ENCODE measurements at places on chromosomes 13 and 19.

DNA sequence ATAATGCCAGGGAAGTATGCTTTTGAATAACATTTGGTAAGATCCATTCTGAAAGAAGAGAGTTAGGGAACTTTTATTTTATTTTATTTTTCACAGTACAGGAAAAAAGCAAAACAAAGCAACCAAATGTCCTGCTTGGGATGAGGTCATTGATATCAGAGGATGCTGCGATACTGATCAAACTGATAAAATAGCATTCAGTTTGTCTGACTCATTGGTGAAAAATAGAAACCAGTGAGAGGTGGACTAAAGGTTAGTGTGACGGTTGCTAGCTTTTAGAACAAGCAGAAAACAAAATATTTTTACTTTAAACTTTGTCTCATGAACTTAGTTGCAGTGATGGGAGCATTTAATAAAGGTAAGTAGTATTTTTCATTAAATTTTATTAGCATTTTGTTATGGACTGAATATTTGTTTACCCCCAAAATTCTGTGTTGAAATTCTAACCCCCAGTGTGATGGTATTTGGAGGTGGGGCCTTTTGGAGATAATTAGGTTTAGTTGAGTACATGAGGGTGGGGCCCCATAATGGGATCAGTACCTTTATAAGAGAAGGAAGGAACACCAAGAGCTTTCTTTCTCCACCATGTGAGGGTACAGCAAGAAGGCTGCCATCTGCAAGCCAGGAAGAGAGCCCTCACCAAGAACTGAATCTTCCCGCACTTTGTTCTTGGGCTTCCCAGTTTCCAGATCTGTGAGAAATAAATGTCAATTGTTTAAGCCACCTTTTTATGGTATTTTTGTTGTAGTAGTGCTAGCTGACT, 37.3 kb downstream of the ITGBL1 start:
- DNase-seq = no peak

DNA sequence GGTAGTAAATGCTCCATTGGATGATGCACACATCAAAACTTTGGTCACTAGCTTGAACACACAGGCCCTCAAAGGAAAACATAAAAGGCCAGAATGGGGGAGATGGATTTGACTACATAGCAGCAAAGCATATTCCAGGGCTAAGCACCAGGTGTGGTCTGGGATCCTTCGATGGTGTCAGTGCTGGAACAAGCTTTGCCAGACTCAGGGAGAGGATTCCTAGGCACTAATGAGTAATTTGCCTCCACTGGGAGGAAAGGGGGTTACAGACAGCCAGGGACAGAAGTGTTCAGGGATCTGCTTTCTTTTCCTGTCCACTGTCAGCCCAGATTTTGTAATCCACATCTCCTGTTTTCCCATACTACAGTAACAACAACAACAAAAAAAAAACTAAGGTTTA, 157.2 kb upstream of the OBI1 start:
- DNase-seq = no peak

- DNase-seq = no peak
Measured at GRCh38 chr13:110801044-110801443, 87.5 kb downstream of the ING1 start.

DNA sequence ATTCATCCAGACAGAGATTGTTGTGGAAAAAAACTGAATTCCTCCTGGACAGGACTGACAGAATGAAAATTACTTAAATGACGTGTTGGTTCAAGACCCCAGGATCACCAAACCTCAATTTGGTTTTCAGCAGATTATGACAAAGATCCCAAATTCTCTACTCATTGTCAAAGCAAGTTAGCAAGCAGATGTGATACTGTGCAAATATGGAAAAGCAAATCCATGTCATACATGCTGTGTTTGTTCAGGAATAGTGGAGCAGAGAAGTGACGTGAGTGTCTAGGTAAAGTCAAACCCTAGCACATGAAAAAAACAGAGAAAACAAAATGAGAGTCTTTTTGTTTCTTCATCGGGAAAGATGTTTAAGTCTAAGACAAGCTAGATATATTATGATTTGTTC, 169.2 kb upstream of the NBEA start:
- no peak for DNase-seq

- no peak for DNase-seq
Measured at GRCh38 chr13:112709825-112710783, 20.3 kb downstream of the ATP11A start.

- DNase-seq = no peak
Measured at GRCh38 chr13:19664481-19665230, 31.2 kb downstream of the MPHOSPH8 start.

DNA sequence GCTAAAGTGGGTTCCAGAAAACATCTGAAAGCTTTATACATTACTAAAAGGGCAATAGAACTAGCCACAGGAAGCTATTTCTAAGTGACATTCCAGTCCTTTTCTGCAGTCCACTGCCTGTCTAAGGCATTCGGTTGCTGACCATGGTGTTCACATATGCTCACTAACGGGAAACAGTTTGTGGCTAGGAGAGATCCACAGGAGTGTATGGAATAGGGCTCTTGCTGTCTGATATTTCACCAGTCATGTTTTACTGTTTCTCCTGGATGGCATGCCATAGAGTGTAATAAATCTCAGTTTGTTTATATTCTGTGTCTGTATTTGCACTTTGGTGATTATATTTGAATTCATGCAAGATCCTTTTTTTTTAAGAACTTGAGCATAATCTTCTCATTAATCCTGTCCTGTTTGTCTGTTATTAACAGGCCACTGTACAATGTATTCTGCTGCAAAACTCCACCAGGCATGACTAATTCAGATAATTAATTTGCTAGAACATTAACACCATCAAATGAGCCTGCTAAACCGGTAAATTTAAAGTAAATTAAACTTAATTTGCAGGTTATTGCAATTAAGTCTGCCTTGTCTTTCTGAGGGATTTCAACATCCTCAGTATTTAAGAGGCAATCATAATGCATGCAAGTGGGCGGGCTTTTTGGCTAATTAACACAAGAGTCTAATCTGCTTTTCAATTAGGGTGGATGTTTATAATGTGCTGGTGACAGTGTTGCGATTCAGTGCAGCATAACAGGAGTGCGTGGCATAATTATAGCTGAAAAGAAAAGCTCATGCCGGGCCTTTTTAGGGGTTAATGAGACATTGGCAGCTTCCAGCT, 201.3 kb downstream of the POU4F1 start:
- no peak for DNase-seq

GRCh38 chr13:29260684-29261083, 334.8 kb downstream of the SLC7A1 start:
- no peak for DNase-seq

GRCh38 chr19:57830071-57830602, at the start of gene ZNF587B:
Gene ZNF587B, plus strand, starts transcription at chr19:57830299. Its CDS starts 230 bp downstream, at chr19:57830529.
- peak; percentile 80 for DNase-seq

GRCh38 chr13:45933203-45933908, 81.8 kb upstream of the SIAH3 start:
- DNase-seq = no peak

DNA sequence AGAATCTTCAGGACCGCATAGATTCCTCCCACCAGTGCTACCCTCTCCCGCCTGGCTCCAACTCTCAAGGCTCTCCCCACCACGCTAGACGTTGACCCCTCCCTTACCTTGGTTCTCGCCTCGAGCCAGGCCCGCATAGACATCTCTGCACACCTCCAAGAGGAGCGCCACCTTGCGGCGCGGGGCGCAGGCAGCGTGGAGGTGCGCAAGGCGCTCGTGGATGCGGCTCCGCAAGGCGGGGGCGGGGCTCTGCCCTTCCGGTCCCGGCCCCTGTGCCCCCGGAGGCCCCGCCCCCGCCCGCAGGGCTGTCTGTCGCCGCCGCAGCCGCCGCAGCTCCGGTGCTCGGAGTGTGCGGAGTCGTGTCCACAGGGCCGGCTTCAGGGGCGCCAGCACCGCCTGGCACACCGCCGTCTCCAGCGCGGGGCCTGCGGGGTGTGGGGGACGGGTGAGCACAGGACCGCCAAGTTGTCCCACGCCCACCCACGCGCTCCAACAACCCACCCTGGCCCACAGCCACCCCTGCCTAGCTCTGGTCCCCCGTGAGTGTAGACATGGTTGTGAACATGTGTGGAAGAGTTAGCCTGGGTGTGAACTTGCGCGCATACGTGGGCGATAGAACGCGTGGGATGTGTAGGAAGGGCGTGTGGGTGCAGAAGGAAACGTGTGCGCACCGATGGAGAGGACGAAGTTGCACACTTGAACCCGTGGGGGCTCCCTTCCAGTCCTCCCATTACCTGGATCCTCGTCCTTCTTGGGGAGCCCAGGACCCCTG, 8.1 kb downstream of the RINL start:
- peak; percentile 34 for DNase-seq

- DNase-seq = no peak
Measured at GRCh38 chr13:93903909-93904308, 575.6 kb downstream of the DCT start.

DNA sequence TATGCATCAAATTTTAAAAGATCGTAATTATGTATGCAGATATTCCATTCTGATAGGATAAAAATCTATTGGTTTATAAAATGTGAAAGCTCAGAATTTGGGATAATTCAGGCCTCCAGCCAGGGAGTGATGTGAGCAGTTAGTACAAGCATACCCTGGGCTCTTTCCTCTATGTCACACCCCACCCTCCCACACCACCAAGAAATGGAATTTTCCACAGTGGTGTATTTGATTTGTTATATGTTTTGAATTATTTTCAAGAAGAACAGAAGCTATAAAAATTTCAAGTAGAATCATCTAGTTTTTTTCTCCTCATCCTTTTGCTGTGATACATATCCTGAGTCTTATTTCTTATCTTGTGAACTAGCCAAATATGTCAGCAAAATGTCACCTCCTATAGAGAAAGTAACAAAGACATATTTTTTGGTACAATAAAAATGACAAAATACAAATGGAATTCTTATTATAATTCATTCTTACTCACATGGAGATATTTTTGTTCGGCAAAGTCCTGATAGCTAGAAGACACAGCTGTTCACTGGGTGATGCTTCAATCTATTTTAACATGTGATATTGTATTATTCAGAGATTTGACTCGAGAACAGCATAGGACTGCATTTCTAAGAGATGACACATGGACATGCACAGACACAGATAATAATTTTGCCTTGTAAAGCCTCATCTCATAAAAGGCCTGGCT, 61.2 kb upstream of the FRY start:
- DNase-seq = peak; percentile 61

Data from foreskin fibroblast (primary cell).